ENCODE measurements at places on chromosomes 3 and 15.

- DNase-seq = no peak
Observed at GRCh38 chr3:39080026-39080425, 27.4 kb downstream of the GORASP1 start.

GRCh38 chr15:77525400-77525811, 104.7 kb downstream of the HMG20A start:
- no peak for DNase-seq

DNA sequence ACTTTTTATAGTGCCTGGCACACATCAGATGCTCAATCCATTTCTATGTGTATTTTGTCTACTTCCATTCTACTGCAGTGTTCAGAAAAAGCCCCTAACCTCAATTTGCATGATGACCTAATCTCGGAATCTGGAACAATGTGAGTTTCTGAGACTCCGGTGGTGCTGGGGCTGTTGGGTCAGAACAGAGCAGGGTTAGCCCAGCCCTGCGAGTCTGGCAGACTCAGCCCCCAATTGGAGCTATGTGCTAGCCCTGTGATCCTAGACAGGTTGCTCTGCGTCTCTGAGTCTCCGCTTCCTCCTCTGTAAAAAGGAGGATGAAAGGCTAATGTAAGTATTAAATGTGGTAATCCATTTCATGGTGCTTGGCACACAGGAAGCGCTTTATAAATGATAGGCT, 95.0 kb upstream of the ICE2 start:
- no peak for DNase-seq

DNA sequence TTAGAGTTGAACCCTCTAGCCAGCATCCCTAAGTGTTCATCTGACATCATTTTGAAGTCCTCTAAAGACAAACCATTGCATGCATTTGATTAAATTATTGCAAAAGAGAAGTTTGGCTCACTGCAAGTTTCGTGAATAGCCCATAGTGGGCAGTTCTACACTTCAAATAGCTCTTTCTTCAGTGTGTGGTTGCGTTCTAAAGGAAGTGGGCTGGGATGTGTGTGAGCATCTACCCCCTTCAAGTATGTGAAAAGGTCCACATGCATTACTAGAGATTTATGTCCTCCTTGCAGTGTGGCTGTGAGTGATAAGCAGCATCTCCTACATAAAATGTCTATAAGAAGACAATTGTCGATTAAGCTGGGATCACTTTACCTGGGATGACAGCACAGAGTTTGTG, 54.6 kb downstream of the SST start:
- no peak for DNase-seq

GRCh38 chr15:38042707-38043445, 108.4 kb downstream of the TMCO5A start:
- no peak for DNase-seq

GRCh38 chr15:101140697-101141065, 111.2 kb downstream of the CHSY1 start:
- no peak for DNase-seq

DNA sequence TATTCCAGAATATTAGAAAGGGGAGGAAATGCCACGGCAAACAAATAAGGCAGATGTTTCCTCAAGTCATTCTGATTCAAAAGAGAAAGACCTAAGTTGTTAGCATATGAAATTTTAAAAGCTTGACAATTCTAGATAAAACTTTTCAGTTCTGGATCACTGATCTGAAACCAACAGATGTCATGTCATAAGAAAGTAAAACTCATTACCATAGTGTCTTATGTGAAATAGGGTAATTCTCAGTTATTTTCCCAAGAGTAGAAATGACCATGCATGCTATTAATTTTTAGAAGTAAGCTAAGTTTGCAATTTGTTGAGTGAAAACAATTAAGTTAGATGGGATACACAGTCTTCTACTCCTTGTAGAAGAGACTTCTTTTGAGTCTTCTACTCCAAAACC, 630.3 kb downstream of the NAALADL2 start:
- DNase-seq = no peak

GRCh38 chr15:92438471-92438870, 44.8 kb downstream of the ST8SIA2 start:
- DNase-seq = no peak

All from Kasumi-1 (cell line).